ENCODE measurements at places on chromosomes 13 and 19.

GRCh38 chr19:40220674-40221073 is 2.5 kb upstream of the TTC9B start:
- DNase-seq = no peak

DNA sequence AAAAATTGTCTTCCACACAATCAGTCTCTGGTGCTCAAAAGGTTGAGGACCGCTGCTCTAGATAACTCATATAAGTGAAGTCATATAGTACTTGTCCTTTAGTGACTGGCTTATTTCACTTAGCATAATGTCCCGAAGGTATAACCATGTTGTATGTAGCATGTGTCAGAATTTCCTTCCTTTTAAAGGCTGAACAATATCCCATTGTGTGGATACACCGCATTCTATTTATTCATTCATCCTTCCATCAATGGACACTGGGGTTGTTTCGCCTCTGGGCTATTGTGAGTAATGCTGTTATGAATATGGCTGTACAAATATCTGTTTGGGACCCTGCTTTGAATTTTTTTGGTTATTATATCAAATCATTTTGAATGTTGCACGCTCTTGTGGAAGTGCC is 4.6 kb upstream of the LYPD5 start:
- no peak for DNase-seq

DNA sequence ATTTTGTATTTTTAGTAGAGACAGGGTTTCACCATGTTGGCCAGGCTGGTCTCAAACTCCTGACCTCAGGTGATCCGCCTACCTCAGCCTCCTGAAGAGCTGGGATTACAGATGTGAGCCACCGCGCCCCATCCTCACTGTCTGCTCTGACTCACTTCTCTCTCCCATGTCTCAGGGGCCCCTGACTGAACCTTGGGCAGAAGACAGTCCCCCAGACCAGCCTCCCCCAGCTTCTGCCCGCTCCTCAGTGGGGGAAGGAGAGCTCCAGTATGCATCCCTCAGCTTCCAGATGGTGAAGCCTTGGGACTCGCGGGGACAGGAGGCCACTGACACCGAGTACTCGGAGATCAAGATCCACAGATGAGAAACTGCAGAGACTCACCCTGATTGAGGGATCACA is 5.0 kb downstream of the SIGLEC9 start:
- no peak for DNase-seq

GRCh38 chr19:4425537-4425936 is 23.1 kb downstream of the CHAF1A start:
- DNase-seq = peak; percentile 98

GRCh38 chr13:31951215-31951678 is 80.3 kb upstream of the FRY start:
- no peak for DNase-seq

DNA sequence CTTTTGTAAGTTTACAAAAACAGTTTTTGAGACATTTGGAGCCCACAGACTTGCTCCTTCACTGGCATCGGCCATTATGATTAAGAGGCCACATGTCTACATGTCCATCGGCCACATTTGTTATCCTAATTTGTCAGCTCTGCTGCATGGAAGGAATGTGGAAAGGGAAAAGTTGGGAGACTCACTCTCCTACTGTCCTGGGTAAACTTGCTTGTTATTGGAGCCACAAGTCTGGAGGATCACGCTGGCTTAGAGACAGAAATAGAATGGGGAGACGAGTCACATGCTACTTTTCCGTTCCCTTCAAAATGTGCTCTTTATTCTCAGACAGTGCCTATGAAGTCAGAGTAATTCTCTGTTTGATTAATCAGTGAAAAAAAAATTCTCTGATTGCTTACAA is 741.2 kb upstream of the PCDH9 start:
- DNase-seq = no peak

GRCh38 chr13:42539670-42540069 is 34.3 kb upstream of the TNFSF11 start:
- DNase-seq = no peak

GRCh38 chr19:29690842-29691241 is 24.2 kb downstream of the C19orf12 start:
- no peak for DNase-seq

GRCh38 chr13:63731896-63732295 is 2316.2 kb upstream of the PCDH20 start:
- DNase-seq = no peak

GRCh38 chr13:89181041-89181440 is 1509.9 kb downstream of the SLITRK5 start:
- no peak for DNase-seq

DNA sequence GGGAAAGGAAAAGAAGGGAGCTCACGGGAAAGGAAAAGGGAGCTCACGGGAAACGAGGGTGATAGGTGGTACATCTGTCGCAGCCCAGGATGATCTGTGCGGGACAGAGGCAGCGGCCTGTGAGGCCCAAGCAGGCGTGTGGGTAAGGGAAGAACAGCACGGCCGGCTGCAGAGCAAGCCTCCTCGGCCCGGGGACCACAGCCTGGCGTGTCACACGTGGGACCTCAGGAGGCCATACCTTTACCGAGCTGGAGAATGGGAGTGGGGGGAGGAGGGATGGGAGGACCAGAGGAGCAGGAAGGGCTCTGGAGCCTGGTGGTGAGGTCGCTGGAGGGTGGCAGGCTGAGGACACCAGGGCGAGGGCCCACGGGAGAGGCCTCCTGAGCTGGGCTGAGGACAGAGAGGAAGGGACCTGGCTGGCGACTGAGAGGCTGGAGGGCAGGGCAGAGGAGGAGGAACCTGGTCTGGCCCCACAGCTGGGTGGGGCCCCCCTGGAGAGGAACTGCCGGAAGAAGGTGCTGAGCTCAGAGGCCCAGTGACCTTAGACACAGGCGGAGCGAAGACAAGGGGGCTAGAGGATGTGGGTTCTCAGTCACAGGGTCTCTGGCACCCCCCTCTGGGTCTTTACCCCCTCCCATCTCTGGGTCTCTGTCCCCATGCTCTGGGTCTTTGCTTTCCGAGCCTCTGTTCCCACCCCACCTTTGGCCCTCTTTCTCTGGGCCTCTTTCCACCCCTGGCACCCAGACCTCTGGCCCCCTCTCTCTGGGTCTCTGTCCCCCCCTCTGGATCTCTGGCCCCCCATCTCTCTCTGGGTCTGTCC is 2.9 kb upstream of the FTL start:
- no peak for DNase-seq

DNA sequence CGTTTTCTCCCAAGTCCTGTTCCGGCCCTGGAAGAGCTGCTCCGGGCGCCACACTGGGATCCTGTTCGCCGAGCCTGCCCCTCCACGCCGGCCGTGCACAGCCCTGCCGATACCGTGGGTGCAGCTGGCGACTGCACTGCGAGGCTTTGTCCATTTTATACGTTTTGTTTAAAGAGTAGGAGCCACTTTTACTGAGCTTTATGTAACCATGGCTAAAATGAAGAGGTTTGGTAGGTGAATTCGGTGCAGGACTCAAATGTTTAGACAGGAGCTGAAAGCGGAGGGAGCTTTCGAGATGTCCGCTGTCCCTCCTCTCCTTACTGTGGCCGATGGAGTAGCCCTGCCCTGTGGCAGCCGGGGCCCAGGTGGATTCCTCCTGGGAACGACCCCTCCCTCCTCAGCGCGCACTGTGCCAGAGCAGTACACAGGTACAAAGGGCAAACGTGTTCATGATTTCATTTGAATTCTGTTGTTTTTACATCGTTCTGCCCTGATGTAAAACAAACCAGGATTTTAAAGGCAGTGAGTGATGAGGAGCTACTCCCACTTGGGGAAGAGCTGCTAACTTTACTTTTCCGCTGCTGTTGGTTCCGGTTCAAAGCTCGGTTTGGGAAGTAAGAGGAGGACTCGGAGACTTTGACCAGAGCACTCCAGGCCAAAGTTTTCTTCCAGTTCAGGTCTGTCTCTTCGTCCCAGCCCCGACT is 1.7 kb downstream of the COL4A2 start:
- no peak for DNase-seq

- no peak for DNase-seq
These were observed 2.0 kb upstream of the MEDAG start for GRCh38 chr13:30904043-30904442.

DNA sequence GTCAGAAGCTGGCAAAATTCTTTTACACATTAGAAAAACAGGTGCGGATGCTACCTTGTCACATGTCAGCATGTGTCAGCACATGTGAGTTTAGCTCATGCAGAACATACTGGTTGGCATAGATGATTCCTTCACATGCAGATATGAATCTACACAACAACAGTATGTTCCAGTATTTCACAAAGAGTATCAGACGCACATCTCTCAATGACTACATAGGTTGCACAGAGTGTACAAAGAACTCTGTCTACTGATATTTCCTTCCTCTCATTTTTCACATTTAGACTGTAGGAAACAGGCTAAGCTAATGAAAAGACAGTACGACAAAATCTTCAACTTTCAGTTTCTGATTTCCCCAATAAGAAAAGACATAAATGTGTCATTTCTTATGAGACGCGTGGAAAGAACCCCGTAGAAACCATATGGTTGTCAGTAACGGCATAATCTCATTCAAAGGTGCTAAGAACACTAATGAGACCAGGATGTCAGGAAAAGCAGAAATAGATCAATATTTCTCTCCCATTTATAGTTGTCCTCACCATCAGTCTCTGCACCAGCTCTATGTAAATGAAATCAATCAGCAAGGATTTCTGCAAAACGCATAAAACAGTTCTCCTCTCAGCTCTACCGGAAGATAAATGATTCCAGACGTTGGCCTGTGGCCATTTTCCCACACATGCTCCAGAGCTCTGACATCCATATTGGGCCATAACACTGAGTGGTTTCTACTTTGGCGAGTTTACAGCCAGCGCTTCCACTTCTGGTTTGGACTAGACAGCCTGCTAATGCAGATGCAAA is 81.2 kb downstream of the STARD13 start:
- DNase-seq = no peak

GRCh38 chr13:79522583-79522982 is 41.6 kb downstream of the NDFIP2 start:
- DNase-seq = no peak
